GM23338 (cell line): ENCODE measurements at places on chromosomes 13 and 19. TPM values are rescaled to one million over a fixed set of nuclear protein-coding genes. Genes with fewer than 3 reads are reported as not detected.

- no peak for DNase-seq
- H3K4me1 ChIP-seq = no peaks in the 10 kb centered on the region
- H3K27me3 ChIP-seq = no peaks in the 10 kb centered on the region
- no peak overlapping the region for H3K27ac ChIP-seq
- H3K36me3 ChIP-seq = no peaks in the 10 kb centered on the region
Measured at GRCh38 chr13:37094099-37094498, 11.4 kb downstream of the CSNK1A1L start.

DNA sequence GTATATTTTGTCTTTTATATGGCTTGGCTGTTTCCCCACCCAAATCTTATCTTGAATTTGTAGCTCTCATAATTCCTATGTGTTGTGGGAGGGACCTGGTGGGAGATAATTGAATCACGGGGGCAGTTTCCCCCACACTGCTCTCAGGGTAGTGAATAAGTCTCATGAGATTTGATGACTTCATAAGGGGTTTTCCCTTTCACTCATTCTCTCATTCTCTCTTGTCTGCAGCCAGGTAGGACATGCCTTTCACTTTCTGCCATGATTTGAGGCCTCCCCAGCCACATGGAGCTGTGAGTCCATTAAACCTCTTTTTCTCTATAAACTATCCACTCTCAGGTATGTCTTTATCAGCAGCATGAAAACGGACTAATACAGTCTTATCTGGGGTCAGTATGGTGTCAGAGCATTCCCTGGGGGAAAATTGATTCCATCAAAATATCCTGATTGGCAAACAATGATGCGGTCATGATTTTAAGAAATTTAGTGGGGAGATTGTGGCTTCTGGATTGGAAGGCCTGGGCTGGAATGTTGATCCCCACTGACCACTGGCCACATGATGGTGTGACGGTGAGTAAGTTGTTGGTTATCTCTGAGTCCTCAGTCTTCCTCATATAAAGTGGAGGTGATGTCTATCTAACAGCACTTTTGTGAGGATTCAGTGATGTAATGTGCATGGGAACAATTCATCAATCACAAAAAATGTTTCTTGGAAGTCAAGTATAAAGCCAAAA lies 27.5 kb upstream of the ANKRD10 start:
- no peaks in the 10 kb centered on the region for H3K27me3 ChIP-seq
- H3K4me3 ChIP-seq = no peak overlapping the region
- H3K36me3 ChIP-seq = no peaks in the 10 kb centered on the region
- no peaks in the 10 kb centered on the region for H3K4me1 ChIP-seq

DNA sequence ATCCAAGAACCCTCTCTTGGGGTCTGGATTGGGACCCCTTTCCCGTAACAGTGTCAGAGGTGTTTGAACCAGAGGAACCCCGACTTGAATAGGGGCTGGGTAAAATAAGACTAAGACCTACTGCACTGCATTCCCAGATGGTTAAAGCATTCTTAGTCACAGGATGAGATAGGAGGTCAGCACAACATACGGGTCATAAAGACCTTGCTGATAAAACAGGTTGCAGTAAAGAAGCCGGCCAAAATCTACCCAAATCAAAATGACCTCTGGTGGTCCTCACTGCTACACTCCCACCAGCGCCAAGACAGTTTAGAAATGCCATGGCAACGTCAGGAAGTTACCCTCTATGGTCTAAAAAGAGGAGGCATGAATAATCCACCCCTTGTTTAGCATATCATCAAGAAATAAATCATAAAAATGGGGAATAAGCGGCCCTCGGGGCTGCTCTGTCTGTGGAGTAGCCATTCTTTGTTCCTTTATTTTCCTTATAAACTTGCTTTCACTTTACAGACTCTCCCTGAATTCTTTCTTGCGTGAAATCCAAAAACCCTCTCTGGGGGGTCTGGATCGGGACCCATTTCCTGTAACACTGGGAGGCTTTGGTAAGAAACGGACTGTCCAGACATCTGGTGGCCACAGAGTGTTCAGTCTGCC lies 4.4 kb upstream of the SIN3B start:
- no peak for DNase-seq
- peak overlapping the region; percentile 79 for H3K27ac ChIP-seq
- H3K36me3 ChIP-seq = no peaks in the 10 kb centered on the region
- peaks cover 27% of the 10 kb centered on the region for H3K4me1 ChIP-seq

Gene PSG3
- not detected in 2 replicates for total RNA-seq

GRCh38 chr13:58620176-58620575 lies 988.6 kb downstream of the PCDH17 start:
- no peaks in the 10 kb centered on the region for H3K27me3 ChIP-seq
- no peak overlapping the region for H3K4me3 ChIP-seq
- peaks cover 24% of the 10 kb centered on the region for H3K4me1 ChIP-seq
- peak; percentile 36 for DNase-seq
- H3K27ac ChIP-seq = no peak overlapping the region

Gene POU2F2
- total RNA-seq = 2.3 and 2.4 TPM in 2 replicates
